ENCODE measurements at places on chromosomes 2 and 18.

DNA sequence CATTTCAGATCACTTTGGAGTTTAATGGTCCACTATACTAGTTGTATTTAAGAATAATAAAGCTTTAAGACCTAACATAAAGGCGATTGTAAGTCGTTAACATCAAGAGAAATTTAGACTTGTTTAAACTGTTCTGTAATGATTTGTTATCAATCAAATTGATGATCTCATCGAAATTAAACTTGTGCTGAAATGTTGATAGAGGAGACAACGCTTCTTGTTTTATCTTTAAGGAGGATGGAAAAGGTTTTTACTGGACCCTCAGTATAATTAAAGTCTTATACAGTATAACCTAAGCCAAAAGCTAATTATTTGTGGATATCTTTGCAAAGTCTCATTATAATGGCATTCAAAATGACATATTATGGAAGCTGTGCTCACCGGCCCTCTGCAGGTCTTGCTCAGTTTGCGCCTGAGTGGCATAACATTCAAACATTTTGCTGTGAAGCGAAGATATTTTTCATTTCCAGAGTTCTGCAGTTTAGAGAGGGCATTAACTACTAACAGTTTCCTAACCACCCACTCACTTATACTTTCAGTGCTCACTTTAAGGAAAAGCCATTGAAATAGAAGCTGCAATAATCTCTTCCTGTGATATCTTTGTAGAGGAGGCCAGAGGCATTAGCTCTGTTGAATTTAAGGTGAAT, 1.4 kb upstream of the SERTAD2 start:
- no peak for DNase-seq

- DNase-seq: no peak
These were observed 14.7 kb upstream of the CHMP3 start for GRCh38 chr2:86577817-86578456.

DNA sequence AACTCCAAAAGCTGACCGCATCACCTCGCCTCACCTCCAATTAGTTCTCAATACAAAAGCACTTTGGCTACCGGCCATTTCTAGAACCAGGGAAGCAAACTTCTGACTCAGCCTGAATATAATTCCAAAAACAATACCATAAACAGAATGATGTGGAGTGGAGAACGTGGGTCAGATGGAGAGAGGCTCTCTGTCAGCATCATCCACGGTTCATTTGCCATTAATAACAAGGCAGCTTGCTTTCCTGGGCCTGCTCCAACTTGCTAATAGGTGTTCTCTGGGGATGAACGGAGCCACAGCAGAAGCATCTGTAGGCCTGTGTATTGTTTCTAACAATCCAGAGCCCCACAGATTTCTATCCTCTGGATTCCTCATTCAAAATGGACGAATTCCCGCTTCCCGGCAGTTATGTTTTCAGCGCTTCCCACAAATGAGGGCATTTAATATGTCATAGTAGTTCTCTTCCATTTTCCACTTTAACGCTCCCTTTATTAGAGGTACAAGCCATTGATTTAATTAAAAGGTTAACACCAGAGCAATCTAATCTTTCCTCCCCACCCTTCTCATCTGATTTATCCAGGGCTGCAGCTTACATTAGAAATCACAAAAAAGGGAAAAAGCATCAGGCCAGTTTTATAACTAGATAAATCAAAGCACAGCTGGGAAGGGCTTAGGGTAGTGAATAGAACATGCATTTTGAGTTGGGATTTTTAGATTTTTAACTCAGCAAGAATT, 23.2 kb upstream of the CNTNAP5 start:
- DNase-seq: no peak

- DNase-seq: no peak
These were observed 2.6 kb downstream of the BZW1 start for GRCh38 chr2:200814276-200814815.

DNA sequence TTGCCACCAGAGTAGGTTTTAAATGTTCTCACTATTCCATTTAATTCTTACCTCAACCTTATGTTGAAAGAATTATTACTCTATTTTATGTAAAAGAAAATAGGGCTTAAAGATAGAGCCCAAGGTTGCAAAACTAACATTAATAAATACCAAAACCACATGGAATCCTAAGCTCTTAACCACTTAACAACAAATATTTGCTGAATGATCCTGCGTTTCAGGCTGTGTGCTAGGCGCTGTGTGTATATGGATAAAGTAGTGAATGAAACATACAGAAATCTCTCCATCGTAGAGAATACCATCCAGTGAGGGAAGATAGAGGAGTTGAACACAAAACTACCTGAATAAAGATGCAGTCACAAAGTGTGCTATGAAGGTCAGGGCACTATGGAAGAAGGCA, 485.1 kb downstream of the THSD7B start:
- DNase-seq: no peak

DNA sequence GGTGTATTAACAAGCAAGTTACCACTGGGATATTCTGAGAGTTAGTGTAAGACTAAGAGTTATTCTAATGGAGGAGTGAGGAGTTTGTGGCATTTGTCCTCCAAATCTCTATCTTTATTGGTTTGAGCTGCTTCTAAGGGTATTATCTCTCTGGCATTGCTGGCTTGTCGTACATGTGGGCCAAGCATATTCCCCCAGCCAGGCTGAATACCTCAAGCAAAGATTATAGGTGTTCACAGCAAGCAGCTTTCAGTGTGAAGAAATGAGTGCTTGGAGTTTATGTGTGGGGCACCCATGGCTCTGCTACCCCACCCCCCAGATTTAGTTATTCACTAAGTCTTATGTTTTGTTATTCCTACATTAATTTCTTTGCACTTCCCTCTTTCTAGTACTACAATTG, 193.6 kb upstream of the FANCL start:
- no peak for DNase-seq

DNA sequence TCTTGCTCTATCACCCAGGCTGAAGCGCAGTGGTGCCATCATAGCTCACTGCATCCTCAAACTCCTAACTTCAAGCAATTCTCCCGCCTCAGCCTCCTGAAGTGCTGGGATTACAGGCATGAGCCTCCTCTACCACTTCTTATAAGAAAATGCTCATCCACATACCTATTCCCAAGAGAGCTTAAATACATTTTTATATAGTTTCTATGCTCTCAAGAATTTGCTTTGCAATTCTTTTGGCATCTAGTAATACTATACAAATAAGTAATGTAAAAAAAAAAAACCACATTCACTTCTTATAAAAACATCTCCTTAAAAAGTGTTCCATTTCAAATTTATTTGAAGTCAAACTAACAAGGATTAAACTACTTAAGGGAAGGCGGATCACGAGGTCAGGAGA, 197.3 kb downstream of the DNAH7 start:
- no peak for DNase-seq

DNA sequence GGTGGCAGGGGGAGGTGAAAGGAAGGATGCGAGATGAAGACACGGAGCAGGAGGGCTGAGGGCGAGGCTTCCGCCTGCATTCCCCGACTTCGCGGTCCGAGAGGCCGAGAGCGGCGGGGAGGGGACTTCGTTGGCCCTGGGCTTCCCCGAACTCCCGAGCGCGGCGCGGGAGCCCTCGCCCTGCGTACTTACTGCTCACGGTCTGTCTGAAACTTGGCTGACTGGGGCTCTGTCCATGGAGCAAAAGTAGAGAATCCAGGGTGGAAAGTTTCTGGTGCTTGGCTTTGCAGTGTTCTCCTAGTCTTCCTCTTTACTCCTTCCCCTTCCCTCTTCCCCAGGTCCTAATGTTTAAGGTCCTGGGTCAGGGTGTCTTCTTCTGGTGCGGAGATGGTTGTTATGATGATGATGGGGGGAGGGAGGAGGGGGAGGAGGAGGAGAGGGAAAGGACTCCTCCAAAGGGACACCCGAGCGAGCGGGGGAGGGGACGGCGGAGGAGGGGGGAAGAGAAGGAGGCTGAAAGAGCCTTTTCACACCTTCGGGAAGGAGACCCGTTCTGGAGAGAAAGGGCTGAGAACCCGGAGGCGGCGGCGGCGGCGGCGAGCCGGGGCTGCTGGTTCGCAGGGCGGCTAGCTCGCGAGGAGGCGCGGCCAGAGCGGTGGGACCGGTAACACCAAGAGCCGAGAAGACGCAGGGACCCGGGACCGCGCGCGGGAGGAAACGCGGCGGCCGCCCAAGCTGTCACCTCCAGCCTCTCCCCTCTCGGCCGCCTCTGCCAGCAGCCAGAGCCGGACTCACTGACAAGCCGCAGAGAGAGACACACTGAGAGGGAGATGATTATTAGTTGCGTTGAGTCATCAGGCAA, at the start of gene SATB2:
Gene SATB2, minus strand, starts transcription at position 793 of the 862 bp plus-strand sequence. CDS start 1,902 bp downstream, outside the sequence.
- no peak for DNase-seq

- DNase-seq: no peak
These were observed 88.4 kb upstream of the NPAS2 start for GRCh38 chr2:100731535-100731981.

GRCh38 chr18:13537022-13537780, 189.2 kb downstream of the FAM210A start:
- DNase-seq: no peak

DNA sequence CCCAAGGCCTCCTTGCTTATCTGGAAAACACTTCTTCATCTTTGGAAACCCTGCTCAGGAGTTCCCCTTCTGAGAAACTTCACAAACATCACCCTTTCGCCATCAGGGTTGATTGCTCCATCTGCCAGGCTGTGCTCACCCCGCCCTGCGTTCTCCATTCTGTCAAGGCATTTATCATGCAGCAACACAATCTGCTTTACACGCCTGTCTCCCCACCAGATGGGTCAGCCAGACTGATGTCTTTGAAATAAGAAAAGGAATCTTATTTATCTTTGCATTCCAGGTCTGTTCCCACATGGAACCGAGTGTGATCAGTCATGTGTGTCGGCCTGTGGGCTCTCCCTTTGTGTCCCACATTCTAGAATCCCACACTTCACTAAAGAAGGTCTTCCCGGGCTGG, 110.0 kb upstream of the ARL4C start:
- no peak for DNase-seq

GRCh38 chr18:55343396-55344073, 244.5 kb downstream of the TCF4 start:
- DNase-seq: no peak

DNA sequence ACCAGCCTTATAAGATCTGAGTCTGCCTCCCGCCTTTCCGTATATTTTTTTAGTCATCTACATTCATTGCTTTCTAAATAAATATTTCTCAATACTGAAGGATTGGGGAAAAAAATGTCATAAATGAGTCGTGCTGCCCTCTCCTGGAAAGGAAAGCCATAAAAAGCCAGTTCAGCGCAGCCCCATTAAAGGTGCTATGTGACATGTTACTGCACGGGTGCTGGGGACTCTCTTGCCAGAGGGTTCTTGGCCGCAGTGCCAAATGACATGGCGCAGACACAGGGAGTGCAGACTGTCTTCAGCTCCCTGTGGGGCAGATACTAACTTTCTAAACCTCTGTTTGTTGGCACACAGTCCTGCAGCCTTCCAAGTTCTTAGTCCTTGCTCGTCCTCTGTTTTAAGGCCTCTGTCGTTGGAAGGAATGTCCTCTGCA, 53.7 kb upstream of the MAP3K20 start:
- no peak for DNase-seq

DNA sequence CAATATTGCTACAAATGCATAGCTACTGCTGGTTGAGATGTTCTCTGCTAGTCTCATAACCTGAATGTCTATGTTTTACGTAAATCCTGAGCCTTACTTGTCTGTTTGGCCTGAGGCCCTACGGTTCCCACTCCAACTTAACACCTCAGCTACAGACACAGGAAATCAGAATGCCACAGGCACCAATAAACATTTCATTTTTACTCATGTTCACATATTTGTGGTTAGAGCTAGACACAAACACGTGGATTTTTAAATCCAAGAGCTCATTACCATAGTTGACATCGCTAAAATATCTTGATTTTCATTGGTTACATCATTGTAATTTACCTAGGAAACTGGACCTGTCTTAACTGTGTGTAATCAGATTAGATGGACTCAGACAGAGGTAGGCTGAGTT, 263.8 kb upstream of the CDH19 start:
- DNase-seq: no peak

GRCh38 chr18:63518178-63519012, 23.8 kb upstream of the SERPINB12 start:
- peak; percentile 38 for DNase-seq

DNA sequence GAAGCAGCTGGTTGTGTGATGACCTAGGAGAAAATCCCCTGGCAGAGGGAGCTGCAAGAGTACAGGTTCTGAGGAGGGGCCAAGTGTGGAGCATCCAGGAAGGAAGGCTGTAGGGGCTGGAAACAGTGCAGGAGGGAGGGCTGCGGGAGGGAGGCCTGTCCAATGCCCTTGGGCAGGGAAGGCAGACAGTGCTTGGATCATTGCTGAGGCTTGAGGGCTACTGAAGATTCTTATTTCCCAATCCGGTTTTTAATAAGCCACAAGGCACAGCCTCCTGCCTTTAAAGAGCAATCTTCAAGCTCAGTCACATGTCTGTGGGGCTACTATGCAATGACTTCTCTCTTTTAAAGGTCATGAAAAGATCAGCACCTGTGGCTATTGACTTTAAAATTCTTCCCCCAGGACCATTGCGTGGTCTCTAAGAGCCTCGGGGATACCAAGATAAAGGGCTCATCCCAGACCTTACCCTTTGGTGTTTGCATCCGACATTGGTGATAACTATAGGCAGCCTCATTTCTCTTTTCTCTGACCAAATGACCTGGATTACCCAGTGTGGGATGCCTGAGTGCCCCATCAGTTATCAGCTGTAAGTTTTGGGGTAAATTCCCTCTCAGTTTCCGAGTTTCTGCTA, 149.6 kb downstream of the DOCK10 start:
- no peak for DNase-seq

GRCh38 chr2:197908990-197909776, 104.8 kb downstream of the PLCL1 start:
- DNase-seq: no peak

DNA sequence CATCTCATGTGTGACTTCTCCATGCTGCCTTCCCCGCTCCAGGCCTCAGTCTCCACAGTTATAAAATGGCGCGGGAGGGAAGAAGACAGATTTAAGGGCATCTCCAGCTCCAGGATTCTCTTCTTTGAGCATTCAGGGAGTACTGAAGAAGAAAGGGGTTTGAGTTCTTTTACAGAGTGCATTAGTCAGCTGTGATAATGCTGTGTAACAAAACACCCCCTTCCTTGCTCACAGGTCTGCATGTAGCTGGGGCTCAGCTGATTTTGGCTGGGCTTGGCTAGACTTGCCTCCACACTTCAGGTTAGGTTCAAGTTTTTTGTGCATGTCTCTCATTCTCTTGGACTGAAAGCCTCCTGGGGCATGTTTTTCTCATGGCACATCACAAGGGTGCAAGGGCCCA, 8.0 kb upstream of the SLC66A3 start:
- no peak for DNase-seq

GRCh38 chr2:150152230-150152629, 335.2 kb downstream of the RND3 start:
- DNase-seq: no peak

DNA sequence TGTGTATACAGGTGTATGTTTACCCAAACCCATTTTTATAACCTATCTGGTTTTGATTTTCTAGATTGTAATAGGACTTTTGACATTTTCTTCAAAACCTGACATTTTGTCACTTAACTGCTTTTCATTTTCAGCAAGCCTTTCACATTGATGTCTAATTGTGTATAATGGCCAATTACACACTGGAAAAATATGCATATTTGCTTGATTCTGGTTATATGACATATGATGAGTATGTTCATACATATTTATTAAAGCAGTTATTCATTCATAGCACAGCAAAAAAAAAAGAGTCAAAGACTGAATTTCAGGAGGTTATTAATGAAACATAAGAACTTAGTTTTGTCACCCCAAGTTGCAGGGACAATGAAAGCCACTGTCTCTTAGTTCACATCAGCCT, 307.7 kb upstream of the TNP1 start:
- no peak for DNase-seq
